Thoracic aorta (tissue), 2 donors: ENCODE measurements at places on chromosomes 2 and 18.

DNA sequence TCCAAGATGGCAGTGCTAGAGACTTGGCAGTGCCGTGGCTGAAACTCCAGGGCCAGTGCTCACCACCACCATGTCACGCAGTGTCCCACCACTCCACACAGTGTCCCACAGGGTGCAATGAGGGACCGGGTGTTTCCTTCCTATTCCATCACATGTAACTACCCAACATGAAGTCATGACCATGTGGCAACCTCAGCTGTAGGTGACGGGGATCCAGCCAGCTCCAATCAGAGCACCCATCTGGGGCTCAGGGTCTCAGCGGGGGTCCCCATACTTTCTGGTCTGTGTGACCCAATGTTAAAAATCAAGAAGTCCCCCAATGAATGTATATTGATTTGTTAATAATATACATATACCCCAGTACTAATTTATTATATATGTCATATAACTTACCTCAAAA, 52.1 kb downstream of the PTGR3 start:
- H3K4me1 ChIP-seq, result no peaks in the 10 kb centered on the region
- no peak overlapping the region for H3K27ac ChIP-seq
- no peak for DNase-seq
- no peaks in the 10 kb centered on the region for H3K36me3 ChIP-seq
- H3K4me3 ChIP-seq, result no peak overlapping the region

GRCh38 chr2:111116843-111117597, 3.7 kb upstream of the BCL2L11 start:
- H3K36me3 ChIP-seq, result no peaks in the 10 kb centered on the region
- no peak for DNase-seq
- no peaks in the 10 kb centered on the region for H3K27me3 ChIP-seq
- H3K27ac ChIP-seq, result no peak overlapping the region
- H3K4me1 ChIP-seq, result peaks cover 4% of the 10 kb centered on the region

- H3K27me3 ChIP-seq, result no peaks in the 10 kb centered on the region
- peak overlapping the region; percentile 36 for H3K27ac ChIP-seq
- peak overlapping the region; percentile 84 for H3K4me3 ChIP-seq
- H3K36me3 ChIP-seq, result no peaks in the 10 kb centered on the region
These were observed 670 bp upstream of the MOCOS start for GRCh38 chr18:36186461-36187192.

DNA sequence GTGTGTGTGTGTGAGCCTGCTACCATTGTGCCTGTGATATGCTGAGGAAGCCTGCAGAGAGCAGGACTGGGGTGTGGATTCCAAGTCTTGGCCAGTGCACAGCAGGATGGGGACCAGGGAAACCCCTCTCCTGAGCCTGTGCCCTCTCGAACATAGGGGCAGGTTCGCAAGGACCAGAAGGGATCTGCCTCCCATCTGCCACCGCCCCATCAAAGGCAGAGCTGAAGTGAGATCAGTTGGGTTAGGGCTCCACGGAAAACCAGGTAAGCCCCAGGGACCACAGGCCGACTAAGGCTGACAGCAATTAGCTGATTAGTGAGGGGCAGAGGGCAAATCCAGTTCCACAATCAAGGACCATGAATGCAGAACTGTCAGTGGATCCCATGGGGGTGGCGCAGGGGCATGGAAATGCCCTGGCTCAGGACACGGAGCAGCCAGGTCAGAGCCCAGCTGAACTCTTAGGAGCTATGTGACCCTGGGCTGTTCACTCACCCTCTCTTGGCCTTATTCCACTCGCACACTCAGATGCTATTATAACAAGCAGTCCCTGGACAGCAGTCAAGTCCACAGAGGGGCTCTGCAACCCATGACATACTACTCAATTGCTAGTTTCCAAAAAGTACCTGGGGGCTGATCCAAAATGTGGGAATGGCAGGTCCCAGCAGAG, 84.2 kb upstream of the ID2 start:
- no peak overlapping the region for H3K27ac ChIP-seq
- DNase-seq, result no peak
- no peaks in the 10 kb centered on the region for H3K36me3 ChIP-seq
- peaks cover 5% of the 10 kb centered on the region for H3K4me1 ChIP-seq

DNA sequence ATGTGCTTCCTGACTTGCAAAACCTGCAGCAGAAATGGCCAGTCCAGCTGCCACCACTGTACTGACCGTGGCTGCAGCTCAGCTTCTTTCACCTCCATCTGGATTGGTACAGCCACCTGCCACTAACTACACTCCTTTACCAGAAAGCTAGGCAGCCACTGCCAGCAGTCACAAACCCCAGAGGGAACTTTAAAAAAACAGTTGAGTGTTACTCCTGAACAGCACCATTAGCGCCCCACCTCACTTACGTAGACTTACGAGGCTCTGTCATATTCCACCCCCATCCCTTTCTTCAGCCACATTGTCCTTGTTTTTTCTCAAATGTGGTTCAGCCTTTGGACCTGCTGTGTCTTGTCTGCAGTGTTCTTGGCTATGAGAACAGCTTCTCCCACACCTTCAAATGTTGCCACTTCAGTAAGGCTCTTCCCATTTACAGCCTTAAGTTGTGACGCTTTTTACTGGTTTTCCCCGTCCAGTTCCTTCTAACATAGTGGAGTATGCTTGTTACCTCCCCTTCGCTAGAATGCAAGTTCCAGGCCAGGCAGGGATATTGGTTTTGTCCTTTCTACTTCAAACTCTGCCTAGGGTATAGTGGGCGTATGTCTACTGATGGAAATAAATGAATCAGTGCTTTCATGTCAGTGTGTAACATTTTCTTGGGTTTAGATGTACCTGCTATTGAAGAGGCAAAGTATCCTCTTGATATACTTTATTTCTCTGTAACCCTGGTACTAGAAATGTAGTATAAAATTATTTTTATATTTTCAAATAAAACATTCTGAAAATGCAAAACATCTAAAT, 17.0 kb downstream of the HNRNPA3 start:
- DNase-seq, result no peak
- H3K27me3 ChIP-seq, result no peaks in the 10 kb centered on the region
- no peak overlapping the region for H3K27ac ChIP-seq
- no peak overlapping the region for H3K4me3 ChIP-seq

GRCh38 chr18:64027931-64028695, 58.2 kb downstream of the SERPINB8 start:
- DNase-seq, result no peak
- H3K4me3 ChIP-seq, result no peak overlapping the region
- no peak overlapping the region for H3K27ac ChIP-seq
- no peaks in the 10 kb centered on the region for H3K27me3 ChIP-seq
- no peaks in the 10 kb centered on the region for H3K4me1 ChIP-seq
- no peaks in the 10 kb centered on the region for H3K36me3 ChIP-seq

GRCh38 chr2:216632346-216632951, 771 bp upstream of the IGFBP2 start:
- H3K4me1 ChIP-seq, result peaks cover 25% of the 10 kb centered on the region
- peak overlapping the region; percentile 76 for H3K4me3 ChIP-seq
- no peaks in the 10 kb centered on the region for H3K27me3 ChIP-seq

- no peak overlapping the region for H3K27ac ChIP-seq
- DNase-seq, result no peak
- no peaks in the 10 kb centered on the region for H3K4me1 ChIP-seq
- H3K4me3 ChIP-seq, result no peak overlapping the region
- no peaks in the 10 kb centered on the region for H3K27me3 ChIP-seq
These were observed 39.4 kb downstream of the MYT1L start for GRCh38 chr2:2291500-2292260.

- H3K36me3 ChIP-seq, result peaks cover 20% of the 10 kb centered on the region
- H3K4me1 ChIP-seq, result no peaks in the 10 kb centered on the region
- H3K27ac ChIP-seq, result no peak overlapping the region
- no peak overlapping the region for H3K4me3 ChIP-seq
- no peak for DNase-seq
These were observed 62.7 kb upstream of the REV1 start for GRCh38 chr2:99552529-99552928.

GRCh38 chr2:167183931-167184330, 295.7 kb downstream of the XIRP2 start:
- no peaks in the 10 kb centered on the region for H3K36me3 ChIP-seq
- H3K4me3 ChIP-seq, result no peak overlapping the region
- peaks cover 28% of the 10 kb centered on the region for H3K4me1 ChIP-seq

GRCh38 chr2:104856973-104857261, 3.0 kb downstream of the POU3F3 start:
- H3K4me1 ChIP-seq, result peaks cover 11% of the 10 kb centered on the region
- H3K4me3 ChIP-seq, result peak overlapping the region; percentile 15
- no peak overlapping the region for H3K27ac ChIP-seq
- no peaks in the 10 kb centered on the region for H3K27me3 ChIP-seq
- DNase-seq, result no peak

DNA sequence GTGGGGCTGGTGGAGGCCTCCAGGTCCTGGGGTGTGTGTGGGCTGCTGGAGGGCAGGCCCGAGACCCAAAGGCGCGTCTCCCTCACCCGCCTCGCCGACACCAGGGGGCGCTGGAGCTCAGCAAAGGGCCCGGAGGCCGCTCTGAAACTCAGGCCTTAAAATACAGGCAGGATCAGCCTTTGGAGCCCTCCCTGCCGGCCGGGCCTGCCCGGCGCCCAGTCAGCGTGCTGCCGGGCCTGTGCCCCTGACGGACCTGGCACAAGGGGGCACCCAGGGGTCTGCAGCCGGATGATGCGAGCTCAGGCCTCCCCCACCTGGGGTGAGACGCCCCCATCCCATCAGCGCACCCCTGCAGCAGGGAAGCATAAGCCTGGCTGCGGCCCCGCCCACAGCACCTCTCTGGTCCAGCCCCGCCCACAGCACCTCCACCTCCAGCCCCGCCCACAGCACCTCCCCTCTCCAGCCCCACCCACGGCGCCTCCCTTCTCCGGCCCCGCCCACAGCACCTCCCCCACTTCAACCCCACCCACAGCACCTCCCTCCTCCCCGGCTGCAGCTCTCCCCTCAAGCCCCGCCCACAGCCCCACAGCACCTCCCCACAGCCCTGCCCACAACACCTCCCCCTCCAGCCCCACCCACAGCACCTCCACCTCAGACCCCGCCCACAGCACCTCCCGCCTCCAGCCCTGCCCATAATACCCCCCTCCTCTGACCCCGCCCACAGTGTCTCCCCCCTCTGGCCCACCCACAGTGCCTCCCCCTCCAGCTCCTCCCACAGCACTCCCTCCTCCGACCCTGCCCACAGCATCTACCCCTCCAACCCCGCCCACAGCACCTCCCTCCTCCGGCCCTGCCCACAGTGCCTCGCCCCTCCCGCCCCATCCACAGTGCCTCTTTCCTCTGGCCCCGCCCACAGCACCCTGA, 92.8 kb upstream of the OTOS start:
- peak; percentile 72 for DNase-seq
- H3K4me3 ChIP-seq, result peak overlapping the region; percentile 67
- H3K4me1 ChIP-seq, result peaks cover 8% of the 10 kb centered on the region

- no peak for DNase-seq
- H3K27me3 ChIP-seq, result no peaks in the 10 kb centered on the region
- H3K4me3 ChIP-seq, result peak overlapping the region; percentile 5
- no peaks in the 10 kb centered on the region for H3K36me3 ChIP-seq
- peaks cover 24% of the 10 kb centered on the region for H3K4me1 ChIP-seq
These were observed 194.1 kb downstream of the PTPRM start for GRCh38 chr18:7760967-7761948.

- H3K4me3 ChIP-seq, result no peak overlapping the region
- H3K36me3 ChIP-seq, result no peaks in the 10 kb centered on the region
- H3K4me1 ChIP-seq, result peaks cover 6% of the 10 kb centered on the region
- no peaks in the 10 kb centered on the region for H3K27me3 ChIP-seq
These were observed 51.2 kb downstream of the SLC14A2 start for GRCh38 chr18:45666520-45666919.

DNA sequence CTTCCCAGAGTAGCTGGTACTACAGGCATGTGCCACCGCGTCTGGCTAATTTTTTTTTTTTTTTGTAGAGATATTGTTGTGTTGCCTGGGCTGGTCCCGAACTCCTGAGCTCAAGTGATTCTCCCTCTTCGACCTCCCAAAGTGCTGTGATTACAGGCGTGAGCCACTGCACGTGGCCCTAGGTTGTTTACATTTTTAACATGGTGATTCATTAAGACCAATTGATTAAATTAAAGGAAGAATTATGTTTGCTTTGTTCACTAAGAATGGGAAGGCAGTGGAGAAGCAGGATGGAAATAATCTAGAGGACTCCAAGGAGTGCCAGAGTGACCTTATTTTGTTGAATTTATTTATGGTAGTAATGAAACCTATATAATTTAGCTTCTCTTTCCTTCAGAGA, 7.5 kb downstream of the LCLAT1 start:
- no peak overlapping the region for H3K27ac ChIP-seq
- H3K4me1 ChIP-seq, result no peaks in the 10 kb centered on the region
- H3K36me3 ChIP-seq, result no peaks in the 10 kb centered on the region
- DNase-seq, result no peak

GRCh38 chr2:36407413-36407812, 51.8 kb downstream of the CRIM1 start:
- peaks cover 79% of the 10 kb centered on the region for H3K4me1 ChIP-seq
- H3K27ac ChIP-seq, result peak overlapping the region; percentile 64
- H3K36me3 ChIP-seq, result no peaks in the 10 kb centered on the region
- no peaks in the 10 kb centered on the region for H3K27me3 ChIP-seq

- H3K36me3 ChIP-seq, result no peaks in the 10 kb centered on the region
- no peak overlapping the region for H3K27ac ChIP-seq
- peaks cover 5% of the 10 kb centered on the region for H3K4me1 ChIP-seq
These were observed 12.6 kb downstream of the GKN1 start for GRCh38 chr2:68987021-68987503.

DNA sequence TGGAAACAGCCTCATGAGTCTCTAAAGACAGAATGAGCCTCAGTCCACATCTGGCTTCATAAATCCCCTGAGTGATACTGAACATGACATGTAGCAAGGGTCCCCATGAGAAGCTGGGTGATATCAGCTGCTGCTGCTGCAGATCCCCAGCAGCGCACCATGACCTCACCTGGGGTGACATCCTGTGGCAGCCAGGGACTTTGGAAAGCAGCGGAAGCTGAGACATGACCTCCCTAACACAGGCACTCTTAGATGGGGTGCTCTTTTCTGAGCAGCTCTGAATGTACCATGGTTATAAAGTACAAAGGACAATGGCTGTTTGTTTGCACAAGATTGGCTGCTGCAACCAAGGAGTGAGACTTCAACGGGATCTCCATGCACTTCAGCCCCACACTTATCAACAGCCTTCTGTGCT, 74.7 kb upstream of the TMEM200C start:
- H3K4me3 ChIP-seq, result no peak overlapping the region
- DNase-seq, result no peak
- no peaks in the 10 kb centered on the region for H3K27me3 ChIP-seq
- H3K4me1 ChIP-seq, result no peaks in the 10 kb centered on the region
- H3K27ac ChIP-seq, result no peak overlapping the region

GRCh38 chr2:198873503-198874471, 584.0 kb downstream of the SATB2 start:
- H3K4me1 ChIP-seq, result peaks cover 39% of the 10 kb centered on the region
- peak overlapping the region; percentile 58 for H3K27ac ChIP-seq
- H3K27me3 ChIP-seq, result no peaks in the 10 kb centered on the region

GRCh38 chr18:34122724-34123334, 101.9 kb downstream of the NOL4 start:
- H3K4me3 ChIP-seq, result no peak overlapping the region
- no peak overlapping the region for H3K27ac ChIP-seq
- no peaks in the 10 kb centered on the region for H3K36me3 ChIP-seq
- no peaks in the 10 kb centered on the region for H3K4me1 ChIP-seq
- no peak for DNase-seq
- no peaks in the 10 kb centered on the region for H3K27me3 ChIP-seq

DNA sequence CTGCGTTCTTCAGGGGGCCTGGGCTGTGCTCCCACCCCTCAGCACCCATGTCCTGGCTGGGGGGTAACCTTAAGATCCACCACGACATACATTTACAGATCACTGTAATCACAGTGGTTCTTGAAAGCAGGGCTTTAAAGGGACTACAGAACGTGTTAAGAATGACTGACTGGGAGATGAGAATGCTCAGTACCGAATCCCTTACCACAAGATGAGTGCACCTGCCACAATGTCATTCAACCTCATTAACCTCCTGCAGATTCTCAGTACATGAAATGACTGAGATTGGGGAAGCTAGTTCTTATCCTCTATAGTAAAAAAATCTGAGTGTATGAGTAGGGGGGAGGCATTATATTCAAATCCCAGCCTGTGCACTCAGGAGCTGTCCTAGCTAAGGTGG, 10.5 kb upstream of the PIEZO2 start:
- DNase-seq, result no peak
- H3K27me3 ChIP-seq, result no peaks in the 10 kb centered on the region
- no peaks in the 10 kb centered on the region for H3K36me3 ChIP-seq
